EH (cell line): ENCODE measurements at places on chromosomes 6 and 20.

GRCh38 chr20:61712688-61713087, 353.0 kb downstream of the TAF4 start:
- DNase-seq = no peak

GRCh38 chr20:35181731-35182130, 9.9 kb downstream of the PROCR start:
- DNase-seq = peak; percentile 59

DNA sequence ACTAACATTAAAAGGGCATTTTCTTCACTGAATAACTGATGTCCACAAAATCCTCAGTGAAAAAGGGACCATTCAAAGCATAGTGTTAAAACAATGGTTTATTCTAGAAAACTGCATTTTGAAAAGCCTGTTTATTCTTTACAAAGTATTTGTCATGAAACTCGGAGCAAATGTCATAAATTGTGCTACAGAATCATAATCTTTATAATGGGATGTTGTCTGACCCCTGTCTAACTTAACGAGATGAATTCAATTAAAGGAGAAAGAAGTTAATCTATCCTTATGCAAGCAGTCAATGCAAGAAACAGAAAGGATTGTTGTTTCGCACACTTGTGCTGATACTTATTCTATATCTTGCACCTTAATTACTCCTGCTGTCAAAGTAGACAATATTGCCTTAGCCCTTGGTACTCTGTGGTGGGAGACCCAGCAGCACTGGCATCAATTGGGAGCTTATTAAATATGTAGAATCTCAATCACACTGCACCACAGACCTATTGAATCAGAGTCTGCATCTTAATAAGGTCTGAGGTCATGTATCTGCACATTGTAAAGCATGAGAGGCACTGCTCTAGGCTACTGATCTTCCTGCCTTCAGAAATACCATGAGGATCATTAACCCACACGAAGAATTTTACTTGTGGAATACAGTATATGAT, 708.3 kb downstream of the HDGFL1 start:
- DNase-seq = no peak

DNA sequence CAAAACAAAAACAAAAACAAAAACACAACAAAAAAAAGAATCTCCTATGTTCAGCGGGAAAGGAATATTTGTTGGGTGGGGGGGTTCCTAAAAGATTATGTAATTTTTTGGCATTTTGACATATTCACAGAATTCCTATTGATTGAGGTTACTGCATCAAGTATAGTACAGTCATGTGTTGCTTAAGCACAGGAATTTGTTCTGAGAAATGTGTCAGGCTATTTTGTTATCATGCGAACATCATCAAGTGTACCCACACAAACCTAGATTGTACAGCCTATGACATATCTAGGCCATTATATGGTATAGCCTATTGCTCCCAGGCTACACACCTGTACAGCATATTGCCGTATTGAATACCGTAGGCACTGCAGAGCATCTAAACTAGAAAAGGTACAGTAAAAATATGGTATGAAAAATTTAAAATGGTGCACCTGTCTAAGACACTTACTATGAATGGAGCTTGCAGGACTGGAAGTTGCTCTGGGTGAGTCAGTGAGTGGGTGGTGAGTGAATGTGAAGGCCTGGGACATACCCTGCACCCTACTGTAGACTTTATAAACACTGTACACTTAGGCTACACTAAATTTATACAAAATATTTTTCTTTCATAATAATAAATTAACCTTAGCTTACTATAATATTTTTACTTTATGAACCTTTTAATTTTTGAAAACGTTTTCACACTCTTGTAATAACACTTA, 110.6 kb downstream of the CDKAL1 start:
- DNase-seq = peak; percentile 35

DNA sequence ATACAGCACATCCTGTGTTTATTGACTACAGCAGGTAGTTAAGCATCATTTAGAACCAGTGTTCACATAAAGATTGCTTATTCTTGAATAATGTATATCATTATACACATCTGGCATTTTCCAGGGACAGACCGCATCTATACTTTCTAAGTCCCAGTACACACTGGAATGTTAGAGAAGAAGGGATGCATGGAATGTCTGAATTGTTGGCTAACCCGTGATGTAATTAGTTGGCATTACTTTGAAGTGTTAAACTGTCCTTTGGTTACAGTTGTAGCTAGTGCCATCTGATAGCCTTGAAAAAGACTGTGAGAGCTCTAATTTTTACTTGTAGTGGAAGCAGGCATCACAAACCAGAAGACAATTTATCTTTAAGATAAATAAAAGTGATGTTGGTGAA, 29.8 kb upstream of the MCHR2 start:
- no peak for DNase-seq

DNA sequence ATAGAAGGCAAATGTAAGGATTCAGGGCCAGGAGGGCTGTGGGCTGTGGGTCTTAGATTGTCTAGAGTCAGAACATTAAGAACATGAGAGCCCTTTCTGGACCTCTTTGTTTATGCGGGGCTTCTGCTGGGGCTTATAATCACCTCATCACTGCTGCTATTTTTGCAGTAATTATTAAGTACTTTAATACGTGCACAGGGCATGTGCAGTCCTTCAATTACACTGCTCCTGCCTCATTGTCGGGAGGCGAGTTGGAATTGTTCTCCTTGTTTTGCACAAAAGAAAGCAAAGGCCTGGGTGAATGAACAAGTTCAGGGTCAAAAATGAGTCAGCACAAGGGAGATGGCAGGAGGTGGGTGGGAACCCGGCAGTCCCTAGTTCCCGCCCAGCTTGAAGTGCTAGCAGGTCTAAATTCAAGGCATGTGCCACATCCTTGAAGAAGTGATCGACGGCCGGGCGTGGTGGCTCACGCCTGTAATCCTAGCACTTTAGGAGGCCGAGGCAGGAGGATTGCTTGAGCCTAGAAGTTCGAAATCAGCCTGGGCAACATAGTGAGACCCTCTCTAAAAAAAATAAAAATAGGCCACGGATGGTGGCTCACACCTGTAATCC, 34.4 kb upstream of the PTPN1 start:
- DNase-seq = peak; percentile 66

- DNase-seq = no peak
Observed at GRCh38 chr6:51788121-51788520, 299.3 kb downstream of the PKHD1 start.

GRCh38 chr6:167711768-167712730, 114.7 kb upstream of the AFDN start:
- no peak for DNase-seq

GRCh38 chr20:44464514-44464913, 11.2 kb upstream of the TTPAL start:
- DNase-seq = no peak

DNA sequence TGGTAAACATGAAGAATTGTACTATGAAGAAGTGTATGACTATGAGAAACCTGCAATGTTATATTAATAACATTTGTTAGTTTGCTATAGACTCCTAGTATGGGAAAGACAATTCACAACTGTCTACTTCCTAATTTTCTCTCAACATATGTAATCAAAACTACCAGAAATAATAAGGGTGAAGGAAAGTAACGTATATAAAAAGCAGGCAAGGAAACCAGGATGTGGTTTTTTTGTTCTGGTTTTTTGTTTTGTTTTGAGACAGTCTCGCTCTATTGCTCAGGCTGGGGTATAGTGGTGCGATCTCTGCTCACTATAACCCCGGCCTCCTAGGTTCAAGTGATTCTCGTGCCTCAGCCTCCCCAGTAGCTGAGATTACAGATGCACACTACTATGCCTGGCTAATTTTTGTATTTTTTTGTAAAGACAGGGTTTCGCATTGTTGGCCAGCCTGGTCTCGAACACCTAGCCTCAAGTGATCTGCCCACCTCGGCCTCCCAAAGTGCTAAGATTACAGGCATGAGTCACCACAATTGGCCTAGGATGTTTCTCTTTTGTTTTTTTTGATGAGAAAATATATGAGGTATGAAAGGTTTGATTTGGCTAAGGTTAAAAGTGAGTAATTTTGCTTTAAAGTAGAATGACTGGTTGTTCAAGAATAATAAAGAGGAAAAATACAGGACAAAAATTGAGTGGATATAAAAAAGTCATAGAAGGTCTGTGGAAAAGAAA, 83.1 kb downstream of the PTCHD4 start:
- no peak for DNase-seq

- peak; percentile 1 for DNase-seq
Observed at GRCh38 chr20:40090236-40090635, 598.8 kb downstream of the MAFB start.

DNA sequence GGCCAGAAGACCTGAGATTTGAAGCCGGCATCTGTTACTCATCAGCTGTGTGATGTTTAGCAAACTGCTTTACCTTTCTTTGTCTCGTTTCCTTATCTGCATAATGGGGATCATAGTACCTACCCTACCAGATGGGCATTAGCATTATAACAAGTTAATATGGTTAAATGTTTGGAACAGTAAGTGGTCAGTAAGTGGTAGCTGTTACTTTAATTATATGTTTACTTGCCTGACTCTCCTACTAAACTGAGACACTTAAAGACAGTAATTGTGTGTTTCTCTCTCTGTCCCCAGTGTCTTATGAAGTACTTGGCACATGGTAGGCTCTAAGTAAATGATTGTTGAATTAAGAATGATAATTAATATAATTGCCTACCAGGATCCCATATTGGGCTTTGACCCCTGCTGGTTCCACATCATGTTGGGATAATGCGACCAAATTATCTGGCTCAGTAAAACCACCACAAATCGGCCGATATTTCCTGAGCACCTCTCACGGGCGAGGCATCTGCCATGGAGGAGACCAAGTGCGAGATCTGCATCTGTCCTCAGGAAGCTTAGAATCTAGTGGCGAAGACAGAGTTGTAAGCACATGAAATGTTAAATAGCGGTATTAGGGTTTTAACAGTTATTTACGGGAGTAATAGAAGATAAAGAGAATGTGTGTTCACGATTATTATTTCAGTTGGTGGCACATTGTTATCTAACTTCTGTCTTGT, 31.4 kb downstream of the PTK7 start:
- DNase-seq = no peak

GRCh38 chr20:44528309-44528708, 6.4 kb upstream of the SERINC3 start:
- no peak for DNase-seq

GRCh38 chr20:53642196-53643030, 48.8 kb upstream of the ZNF217 start:
- peak; percentile 77 for DNase-seq

GRCh38 chr6:35042031-35042815, 98.9 kb downstream of the TCP11 start:
- DNase-seq = no peak

DNA sequence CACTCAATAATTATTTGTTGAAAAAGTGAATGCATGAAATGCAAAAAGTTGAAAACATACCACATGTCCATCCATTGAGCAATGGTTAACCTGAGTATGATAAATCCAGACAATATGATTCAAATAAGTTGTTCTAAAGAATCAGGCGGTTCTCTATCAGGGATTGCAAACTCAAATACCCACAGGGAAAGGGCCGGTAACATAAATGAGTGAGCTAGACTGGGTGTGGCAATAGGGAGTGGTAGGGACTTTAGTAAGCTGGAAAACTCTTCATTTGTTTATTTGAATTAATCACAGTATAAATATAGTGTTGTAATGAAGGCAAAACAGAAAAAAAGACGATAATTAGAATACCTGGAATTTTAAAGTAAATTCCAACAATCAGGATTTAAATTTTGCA, 106.3 kb downstream of the BCAS1 start:
- DNase-seq = no peak

- peak; percentile 90 for DNase-seq
Observed at GRCh38 chr6:25138233-25138933, 140.8 kb upstream of the CARMIL1 start.

DNA sequence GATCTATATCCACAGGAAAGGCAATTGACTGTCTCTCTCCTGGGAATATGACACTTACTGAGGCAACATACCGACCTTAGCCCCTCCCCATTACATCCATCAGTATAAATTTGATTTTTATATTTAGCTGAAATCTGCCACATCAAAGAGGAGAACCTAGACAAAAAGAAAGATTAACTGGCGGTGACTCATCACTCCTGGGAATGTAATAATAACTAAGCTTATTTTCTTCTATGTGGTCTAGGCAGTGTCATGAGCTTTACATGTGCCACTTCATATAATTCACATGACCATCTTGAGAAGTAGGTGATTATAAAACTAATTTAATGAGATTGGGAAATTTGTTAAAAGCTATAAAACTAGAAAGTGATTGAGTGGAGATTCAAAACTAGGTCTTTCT, 520.0 kb upstream of the HS3ST5 start:
- DNase-seq = no peak

- DNase-seq = no peak
Observed at GRCh38 chr6:57294862-57295445, 22.5 kb upstream of the PRIM2 start.

- DNase-seq = peak; percentile 21
Observed at GRCh38 chr6:5457983-5458683, 196.8 kb downstream of the FARS2 start.

DNA sequence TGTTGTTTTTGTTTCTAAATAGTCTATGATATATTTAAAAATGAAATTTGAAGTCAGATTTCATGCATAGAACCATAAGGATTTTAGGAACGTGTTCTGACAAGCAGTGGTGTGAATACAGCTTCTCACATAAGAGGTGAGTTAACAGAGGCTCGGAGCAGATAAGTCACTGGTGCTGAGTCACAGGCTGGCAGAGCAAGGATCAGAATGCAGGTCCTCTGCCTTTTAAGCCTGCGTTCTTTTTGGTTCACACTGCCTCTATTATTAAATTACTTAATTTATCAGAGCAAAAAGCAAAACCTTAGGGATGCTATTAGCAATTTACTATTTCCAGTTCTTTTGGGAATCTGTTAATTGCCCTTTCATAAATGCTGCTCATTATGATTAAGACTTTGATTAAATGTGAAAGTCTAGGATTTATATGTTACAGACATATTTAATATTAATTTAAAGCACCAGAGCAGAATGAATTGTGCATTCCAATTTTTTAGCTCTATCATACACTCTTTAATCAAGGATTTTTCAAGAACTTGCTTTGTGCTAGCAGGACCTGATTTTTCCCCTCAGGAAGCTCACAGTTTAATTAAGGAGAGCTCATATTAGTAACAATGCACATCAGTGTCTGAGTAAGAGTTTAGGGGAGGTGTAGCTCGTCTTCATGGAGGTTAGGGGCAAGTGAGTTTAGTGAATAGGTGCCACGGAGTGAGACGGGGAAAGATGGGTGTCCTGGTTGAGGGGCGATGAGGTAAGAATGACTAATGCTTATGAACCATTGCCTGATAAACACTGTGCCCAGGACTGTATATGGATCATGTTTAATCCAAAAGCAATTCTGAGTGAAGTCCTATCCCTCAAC, 212.7 kb upstream of the AGPAT4 start:
- peak; percentile 25 for DNase-seq

GRCh38 chr6:593907-594212, 63.0 kb downstream of the HUS1B start:
- DNase-seq = no peak

DNA sequence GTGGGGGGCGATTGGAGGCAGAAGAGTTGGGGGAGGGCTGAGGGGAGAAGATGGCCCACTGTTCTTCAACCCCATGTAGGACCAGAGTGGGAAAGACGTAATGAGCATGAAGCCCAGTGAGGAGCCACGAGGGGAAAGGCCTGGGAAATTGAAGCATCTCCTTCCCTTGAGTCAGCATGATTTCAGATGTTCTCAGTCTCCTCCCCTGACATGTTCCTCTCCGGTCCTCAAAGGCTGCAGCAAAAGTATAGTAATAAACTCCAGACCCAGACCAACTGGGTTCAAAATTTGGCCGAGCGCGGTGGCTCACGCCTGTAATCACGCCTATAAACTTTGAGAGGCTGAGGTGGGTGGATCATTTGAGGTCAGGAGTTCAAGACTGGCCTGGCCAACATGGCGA, 1.9 kb upstream of the NFKBIE start:
- no peak for DNase-seq
